ENCODE measurements at places on chromosomes 6 and 20. TPM values are rescaled to one million over a fixed set of nuclear protein-coding genes. Genes with fewer than 3 reads are reported as not detected.
A peak's percentile ranks its signal among the peaks of the same experiment; 100 is the strongest.

GRCh38 chr6:128474481-128474880, 45.9 kb downstream of the PTPRK start:
- peak; percentile 7 for DNase-seq

DNA sequence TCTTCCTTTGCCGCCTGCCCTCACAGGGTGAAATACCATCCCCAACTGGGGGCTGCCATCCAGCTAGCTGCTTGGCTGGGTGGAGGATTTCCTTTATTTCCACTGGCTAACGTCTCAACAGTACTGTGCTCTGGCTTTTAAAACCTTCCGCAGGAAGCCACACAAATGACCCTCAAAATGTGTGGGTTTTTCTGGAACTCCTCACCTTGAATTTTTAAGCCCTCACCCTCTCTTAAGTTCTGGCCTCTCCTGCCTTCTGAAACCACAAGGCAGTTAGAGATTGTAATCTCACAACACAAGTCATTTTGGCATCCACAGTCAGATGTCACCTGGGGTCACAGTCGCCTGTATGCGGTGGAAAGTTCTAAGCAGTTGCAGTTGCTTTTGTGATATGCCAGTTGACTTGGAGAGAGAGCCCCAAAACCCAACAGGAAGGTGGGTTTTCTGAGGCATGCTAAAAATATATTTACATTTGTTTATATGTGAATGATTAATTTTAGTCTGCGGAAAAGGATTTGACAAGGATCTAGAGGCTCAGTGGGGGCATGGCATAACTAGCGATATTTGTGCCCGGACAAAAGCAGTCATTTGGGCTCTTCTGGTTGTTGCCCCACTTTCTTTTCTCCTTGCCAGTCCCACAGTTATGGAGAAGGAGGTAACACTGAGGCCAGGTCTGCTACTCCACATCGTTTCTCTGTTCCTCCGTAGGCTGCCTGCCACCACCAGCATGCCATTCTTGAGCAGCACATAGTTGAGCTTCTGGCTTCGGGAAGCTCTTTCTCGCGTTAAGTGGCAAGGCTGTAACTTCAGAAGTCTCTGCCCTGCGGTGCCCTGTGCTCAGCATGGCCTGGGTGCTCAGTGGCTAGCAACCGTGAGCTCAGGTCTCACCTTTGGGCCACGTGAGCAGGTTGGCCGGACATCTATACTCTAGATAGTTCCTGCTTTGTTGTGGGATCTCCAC, 335.3 kb downstream of the CD83 start:
- peak; percentile 36 for DNase-seq

DNA sequence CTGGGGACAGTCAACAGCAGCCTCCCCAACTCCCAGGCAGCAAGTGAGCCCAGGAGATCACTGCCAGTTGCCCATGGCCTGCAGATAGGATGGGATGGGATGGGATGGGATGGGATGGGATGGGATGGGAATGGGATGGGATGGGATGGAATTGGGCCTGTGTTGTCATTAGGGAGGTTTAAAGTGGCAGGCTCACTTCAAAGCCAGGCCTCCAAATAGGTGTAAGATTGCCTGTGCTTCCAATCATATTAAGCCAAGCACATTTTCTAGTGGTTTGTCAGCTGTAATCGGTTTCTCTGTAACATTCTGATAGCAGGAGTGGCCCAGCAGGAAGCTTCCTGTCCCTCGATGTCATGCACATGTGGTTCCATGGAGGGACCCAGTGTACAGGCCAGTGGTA, 82.7 kb upstream of the NXT1 start:
- no peak for DNase-seq

- no peak for DNase-seq
Observed at GRCh38 chr20:17859616-17860232, 108.9 kb downstream of the SNX5 start.

DNA sequence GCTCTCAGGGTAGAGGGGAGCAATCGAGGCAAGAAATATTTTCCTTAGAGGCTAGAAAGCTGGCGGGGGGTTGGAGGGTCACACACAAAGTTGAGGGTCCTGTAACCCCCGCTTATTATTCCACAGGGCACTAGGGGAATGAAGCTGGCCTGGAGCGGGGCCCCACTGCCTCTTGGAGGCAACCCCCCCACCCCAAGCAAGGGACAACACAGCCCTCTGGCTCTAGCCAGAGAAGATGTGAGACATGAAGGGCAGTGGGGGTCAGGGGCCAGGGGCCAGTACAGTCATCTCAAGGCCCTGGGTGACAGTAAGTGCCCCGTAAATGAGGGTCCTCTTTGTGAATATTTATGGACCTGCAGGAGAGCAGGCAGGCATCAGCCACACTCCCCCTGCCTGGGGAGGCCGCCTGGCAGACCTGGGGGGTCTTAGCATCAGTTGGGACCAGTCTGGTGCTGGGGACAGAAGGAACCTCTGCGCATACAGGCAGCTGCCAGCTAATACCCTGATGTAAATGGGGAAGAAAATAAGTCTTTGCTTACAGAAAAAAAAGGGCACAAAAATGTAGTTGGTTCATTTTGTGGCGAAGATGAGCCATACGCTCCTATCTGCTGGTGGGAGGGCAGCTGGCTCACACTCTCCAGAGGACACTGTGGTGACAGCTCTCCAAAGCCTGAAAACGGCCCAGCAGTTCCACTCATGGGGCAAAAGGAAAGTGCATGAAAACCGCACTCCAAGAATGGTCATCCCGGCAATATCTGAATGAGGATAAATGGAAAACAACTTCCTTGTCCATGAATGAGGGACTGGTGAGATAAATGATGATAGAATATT, 21.9 kb downstream of the SPATA2 start:
- DNase-seq: no peak

- no peak for DNase-seq
Observed at GRCh38 chr6:101454106-101454676, 60.7 kb downstream of the GRIK2 start.

- no peak for DNase-seq
Observed at GRCh38 chr6:116922853-116923548, 46.0 kb downstream of the RFX6 start.

DNA sequence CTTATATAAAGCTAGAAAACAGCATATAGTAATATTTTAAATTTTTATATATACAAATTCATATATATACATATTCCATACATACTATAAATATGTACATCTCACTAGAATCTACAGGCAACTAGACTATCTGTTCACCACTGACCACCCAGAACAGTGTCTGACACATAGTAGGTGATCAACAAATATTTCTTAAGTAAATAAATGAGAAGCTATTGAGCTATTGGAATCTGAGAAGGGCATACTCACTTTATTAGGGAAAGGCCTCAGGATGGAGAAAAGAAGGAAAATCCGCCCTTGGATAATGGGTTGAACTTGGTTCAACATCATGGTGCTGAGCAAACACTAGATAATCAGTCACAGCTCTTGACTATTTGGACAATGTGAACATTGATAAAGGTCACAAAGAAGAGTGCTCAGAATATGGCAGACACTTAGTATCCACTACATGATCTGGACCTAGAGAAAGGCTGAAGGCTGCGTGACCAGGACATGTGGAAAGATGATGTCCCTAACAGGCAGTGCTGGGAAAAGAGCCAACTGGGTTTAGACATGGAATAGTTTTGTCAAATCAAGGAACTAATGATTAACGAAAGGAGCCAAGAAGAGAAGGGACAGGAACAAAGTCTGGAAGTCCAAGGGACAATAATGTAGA, 186.1 kb downstream of the TASP1 start:
- DNase-seq: no peak

GRCh38 chr6:156779206-156780094, 2.3 kb downstream of the ARID1B start:
- no peak for DNase-seq

GRCh38 chr20:49990271-49990720, 7.5 kb downstream of the SNAI1 start:
- peak; percentile 25 for DNase-seq

- DNase-seq: no peak
Observed at GRCh38 chr20:21393816-21394519, 3.4 kb downstream of the NKX2-4 start.

DNA sequence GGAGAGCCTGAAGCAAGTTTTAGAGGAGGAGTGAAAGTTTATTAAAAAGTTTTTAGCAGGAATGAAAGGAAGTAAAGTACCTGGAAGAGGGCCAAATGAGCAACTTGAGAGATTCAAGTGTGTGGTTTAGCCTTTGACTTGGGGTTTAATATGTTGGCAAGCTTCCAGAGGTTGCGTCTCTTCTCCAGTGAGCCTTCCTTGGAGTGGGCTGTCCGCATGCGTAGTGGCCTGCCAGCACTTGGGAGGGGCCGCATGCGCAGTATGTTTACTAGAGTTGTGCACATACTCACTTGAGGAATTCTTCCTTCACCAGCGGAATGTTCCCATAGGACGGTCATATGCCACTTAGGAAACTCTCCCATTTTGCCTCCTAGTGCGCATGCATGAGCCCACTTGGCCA, 235.2 kb downstream of the ALDH8A1 start:
- DNase-seq: peak; percentile 71

GRCh38 chr20:17499041-17499440, 32.1 kb downstream of the BFSP1 start:
- DNase-seq: peak; percentile 22

GRCh38 chr6:94735270-94735669, 842.1 kb upstream of the MANEA start:
- DNase-seq: no peak

- DNase-seq: no peak
Observed at GRCh38 chr6:154167126-154167525, 128.1 kb downstream of the OPRM1 start.

- peak; percentile 8 for DNase-seq
Observed at GRCh38 chr6:124433387-124434160, 528.7 kb upstream of the RNF217 start.

DNA sequence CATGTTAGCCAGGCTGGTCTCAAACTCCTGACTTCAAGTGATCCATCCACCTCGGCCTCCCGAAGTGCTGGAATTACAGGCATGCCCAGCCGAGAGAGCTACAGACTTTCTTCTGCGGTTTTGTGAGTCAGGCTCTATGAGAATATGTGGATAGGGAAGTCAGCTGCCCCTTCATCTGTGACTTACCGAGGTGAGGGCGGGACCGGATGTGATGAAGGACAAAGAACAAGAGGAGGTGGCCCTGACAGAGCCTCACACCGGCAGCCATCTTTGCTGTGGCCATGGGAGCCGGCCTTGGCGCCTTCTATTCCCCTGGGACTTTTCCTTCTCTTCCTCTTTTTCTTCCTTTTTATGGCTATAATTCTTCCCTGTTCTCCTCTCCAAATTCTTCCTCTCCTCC, 67.0 kb downstream of the IYD start:
- DNase-seq: no peak

GRCh38 chr6:54320871-54321270, 12.6 kb downstream of the TINAG start:
- no peak for DNase-seq

- DNase-seq: peak; percentile 45
Observed at GRCh38 chr6:44735630-44735963, 348.1 kb downstream of the CDC5L start.

GRCh38 chr6:122754191-122754731, 25.3 kb upstream of the FABP7 start:
- DNase-seq: no peak

DNA sequence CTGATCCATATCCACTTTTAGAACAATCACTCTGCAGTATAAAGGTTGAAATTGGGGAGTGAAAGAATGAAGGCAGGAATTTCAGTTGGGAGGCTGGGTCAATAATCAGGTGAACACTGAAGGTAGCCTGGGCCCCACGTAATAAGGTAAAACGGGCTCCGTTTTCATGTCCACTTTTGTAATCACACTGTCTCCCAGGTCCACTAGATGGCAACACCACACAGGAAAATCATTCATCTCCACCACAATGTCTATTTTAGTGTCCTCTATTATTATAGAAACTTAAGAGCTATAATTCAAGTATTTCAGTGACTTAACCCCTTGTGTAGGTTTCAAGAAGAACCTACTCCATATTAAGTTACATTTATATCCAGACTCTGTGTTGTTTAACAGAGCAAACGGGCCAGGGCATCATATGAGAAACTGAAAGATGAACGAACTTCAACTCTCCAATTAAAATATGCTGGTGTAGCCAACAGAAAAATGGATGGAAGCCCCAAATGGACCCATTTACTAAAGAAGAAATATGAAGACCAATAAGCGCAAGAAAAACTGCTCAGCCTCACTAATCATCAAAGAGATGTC, 45.9 kb upstream of the MC3R start:
- no peak for DNase-seq

DNA sequence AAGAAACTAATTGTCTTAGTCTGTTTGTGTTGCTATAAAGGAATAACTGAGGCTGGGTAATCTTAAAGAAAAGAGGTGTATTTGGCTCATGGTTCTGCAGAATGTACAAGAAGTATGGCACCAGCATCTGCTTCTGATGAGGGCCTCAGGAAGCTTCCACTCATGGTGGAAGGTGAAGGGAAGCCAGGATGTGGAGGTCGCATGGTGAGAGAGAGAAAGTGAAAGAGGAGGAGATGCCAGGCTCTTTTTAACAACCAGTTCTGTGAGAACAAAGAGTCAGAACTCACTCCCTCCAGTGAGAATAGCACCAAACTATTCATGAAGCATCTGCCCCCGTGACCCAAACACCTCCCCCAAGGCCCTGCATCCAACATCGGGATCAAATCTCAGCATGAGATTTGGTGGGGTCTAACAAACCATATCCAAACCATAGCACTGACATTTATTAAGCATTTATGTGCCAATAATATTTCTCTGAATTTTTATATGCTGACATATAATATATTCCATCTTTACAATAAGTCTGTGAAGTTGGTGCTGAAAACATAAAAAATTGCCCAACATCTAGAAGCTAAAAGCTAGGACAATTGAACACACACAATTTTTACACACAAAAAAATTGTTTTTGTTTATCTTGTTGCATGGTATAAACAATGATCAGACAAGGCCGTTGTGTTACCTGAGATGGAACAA, 29.2 kb upstream of the BTN3A2 start:
- no peak for DNase-seq

GRCh38 chr6:150934380-150934779, 68.9 kb downstream of the MTHFD1L start:
- peak; percentile 93 for DNase-seq

DNA sequence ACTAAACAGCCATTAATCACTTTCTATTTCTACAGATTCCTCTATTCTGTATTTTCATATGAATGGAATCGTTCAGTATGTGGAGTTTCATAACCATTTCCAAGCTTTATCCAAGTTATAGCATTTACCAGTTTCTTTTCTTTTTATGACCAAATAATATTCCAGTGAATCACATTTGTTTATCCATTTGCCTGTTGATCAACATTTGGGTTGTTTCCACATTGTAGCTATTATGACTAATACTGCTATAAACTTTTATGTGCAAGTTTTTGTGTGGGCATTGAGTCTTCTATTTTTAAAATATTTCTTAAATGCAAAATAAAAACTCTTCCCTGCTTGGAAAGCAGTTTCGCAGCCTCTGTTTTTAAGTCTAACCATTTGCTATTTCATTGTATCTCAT, 336.4 kb upstream of the OPRM1 start:
- no peak for DNase-seq

- no peak for DNase-seq
Observed at GRCh38 chr20:53097371-53097770, 125.2 kb downstream of the TSHZ2 start.

GRCh38 chr6:52972989-52973388, 22.1 kb downstream of the GSTA4 start:
- no peak for DNase-seq

GPLD1 gene
- total RNA-seq: 0.75 TPM

MAP1LC3A gene
- total RNA-seq: 52.3 TPM

PBOV1 gene
- not detected for total RNA-seq

ME1 gene
- total RNA-seq: 38.5 TPM

SYCP2L gene
- 6.4 TPM for total RNA-seq

ANGPT4 gene
- total RNA-seq: 0.12 TPM

C4B gene
- 3.7 TPM for total RNA-seq

HAO1 gene
- total RNA-seq: 0.20 TPM

All from astrocyte (in vitro differentiated cells and primary cell).